ENCODE measurements at places on chromosomes 2 and 18.

DNA sequence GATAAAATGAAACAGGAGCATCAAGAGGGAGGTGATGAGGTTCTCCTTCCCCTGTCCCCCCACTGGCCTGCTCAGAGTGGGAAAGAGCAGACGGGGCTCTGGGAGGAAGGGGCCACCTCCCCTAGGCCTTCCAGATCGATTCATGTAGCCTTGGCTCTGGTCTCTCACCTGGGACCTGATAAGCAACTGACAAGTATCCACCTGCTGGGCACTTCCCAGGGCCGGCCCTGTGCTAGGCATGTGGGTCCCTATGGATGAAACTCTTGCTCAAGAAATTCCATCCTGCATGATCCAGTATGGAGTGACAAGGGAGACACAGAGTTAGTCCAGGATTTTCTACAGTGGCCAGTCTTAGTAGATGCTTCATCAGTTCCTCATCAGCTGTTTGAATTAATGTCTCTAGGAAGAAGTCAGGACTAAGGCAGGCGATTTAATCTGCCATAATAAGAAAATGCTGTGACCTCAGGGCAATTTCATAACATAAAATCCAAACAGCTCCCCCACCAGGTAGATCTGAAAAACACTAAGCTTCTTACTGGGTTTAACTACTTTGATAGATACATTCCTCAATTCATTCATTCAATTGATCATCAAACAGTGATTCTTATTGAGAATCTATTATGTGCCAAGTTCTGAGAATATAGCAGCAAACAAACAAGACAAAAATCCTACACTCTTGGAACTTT lies 44.7 kb upstream of the ZFP36L2 start:
- DNase-seq = no peak

- DNase-seq = no peak
Observed at GRCh38 chr2:28640908-28641300, 110.7 kb upstream of the PPP1CB start.

- DNase-seq = no peak
Observed at GRCh38 chr2:84792856-84793522, 87.9 kb downstream of the TRABD2A start.

GRCh38 chr2:233821196-233821595 lies 33.1 kb downstream of the HJURP start:
- DNase-seq = peak; percentile 17

GRCh38 chr2:104769096-104769495 lies 84.8 kb upstream of the POU3F3 start:
- no peak for DNase-seq

All from activated CD8-positive, alpha-beta memory T cell treated with anti-CD3 and anti-CD28 coated beads, Interleukin-2, amount 50 U/mL, for 48 hours (primary cell).